HS-5 (cell line): ENCODE measurements at places on chromosomes 16 and 17.

DNA sequence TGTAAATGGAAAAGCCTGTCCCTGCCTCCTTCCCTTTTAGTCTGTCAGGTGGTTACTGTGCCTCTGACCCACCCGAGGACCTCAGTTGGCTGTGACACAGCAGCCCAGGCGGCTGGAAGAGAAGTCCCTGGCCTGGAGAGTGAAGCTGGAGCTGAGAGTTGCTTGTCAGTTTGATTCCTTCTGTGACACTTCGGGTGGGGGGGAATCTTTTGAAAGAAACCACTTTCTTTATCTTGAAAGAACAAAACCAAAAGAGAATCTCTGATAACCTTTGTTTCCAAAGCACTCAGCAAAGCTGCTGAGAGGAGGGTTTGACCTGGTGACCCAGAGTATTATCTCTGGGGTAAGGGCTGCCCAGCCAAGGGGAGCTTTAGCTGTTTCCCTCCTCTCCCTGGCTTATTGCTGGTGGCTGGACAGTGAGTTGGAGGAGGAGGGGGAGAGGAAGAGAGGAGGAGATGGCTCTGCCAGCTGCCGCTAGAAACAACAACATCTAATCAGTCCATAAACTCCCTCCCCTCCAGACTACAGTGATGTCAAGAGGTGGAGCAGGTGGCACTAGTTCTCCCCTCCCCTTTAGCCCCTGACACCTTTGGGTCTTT lies 34.0 kb downstream of the YPEL2 start:
- DNase-seq, result no peak

DNA sequence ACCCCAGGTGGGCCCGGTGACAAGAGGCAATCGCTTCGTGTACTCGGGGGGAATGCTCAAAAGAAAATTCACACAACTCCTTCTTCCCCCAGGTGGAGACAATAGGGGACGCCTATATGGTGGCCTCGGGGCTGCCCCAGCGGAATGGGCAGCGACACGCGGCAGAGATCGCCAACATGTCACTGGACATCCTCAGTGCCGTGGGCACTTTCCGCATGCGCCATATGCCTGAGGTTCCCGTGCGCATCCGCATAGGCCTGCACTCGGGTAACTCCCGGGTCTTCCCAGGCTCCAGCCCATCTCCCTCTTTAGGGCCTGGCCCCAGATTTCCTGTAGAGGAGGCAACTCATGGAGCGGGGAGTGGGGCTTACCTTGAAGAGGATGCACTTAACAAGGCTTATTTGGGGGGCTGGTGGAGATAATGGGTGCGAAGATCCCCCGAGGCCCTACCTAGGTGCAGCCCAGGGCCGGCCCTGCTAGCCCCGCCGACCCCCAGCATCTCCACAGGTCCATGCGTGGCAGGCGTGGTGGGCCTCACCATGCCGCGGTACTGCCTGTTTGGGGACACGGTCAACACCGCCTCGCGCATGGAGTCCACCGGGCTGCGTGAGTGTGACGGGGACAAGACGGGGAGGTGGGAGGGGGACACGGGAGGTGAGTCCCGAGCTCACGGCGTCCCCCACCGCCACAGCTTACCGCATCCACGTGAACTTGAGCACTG lies 13.0 kb downstream of the GUCY2D start:
- DNase-seq, result no peak

DNA sequence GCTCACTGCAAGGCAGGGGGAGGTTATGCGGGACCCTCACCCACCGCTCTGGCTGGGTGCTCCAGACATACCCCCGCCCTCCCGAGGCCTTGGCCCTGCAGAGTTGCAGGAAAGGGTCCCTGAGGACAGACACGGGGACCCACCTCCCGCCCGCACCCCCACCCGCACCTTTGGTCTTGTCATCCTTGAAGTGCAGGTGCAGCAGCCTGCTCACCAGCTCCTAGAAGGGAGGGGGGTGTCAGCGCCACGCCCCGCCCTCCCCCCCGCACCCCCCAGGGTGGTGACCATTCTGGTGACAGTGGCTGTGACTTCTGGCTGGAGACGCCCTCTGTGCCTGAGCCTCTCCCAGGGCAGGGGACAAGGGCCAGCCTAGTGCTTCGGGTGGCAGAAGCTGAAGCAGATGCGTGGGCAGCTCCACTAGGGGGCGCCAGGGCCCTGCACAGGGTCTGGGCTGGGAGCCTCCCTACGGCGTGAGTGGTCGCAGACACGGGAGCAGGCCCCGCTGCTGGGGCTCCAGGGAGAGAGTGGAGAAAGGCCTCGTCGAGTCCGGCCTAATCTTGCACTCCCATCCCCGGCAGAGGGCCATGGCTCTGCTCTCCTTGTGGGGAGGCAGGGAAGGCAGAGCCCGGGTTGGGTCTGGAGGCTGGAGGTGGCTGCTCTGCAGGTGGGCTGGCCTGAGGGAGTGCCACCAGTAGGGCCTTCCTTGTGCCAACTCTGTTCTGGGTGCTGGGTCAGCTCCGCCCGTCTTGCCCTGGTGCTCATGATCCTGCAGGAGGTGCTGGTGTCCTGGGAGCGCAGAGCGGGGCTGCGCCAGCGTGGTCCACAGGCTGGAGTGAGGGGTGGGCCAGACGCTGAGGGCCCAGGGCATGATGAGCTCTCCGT lies 2.7 kb downstream of the CENPX start:
- no peak for DNase-seq

- no peak for DNase-seq
Observed at GRCh38 chr16:66845791-66846221, 1.6 kb downstream of the CA7 start.

- DNase-seq, result no peak
Observed at GRCh38 chr17:40949418-40949817, 12.0 kb upstream of the KRT23 start.

- no peak for DNase-seq
Observed at GRCh38 chr16:16868727-16869126, 489.8 kb downstream of the NPIPA7 start.

DNA sequence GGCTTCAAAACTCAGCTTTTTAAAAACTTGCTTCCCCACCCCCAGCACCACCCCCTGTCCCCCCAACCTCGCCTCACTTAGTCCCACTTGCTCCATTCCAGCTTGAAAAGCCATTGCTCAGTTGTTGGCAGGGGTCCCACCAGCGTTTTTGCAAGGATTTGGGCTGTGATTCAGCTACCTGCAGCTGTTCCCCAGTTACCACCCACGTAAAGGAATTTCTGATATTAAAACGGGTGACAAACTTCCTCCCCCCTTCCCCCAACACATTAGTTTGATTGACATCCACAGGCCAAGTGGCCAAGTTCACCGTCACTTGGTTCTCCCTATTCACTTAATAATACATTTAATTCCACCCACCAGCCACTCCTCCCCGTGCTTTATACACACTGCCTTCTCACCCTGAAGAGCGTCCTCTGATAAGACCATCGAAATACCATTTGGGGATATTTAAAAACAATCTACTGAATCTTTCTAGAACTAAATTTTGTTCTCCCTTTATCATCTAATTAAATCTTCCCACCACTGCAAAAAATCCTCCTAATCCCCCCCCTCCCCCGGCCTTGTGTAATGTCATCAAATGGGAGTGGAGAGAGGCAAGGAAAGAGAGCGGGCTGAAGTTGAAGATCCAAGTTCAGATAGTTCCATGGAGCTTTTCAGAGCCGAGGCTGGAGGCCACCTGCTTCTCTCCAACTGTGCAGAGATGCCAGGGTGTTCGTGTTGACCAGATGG lies 55.1 kb downstream of the SOX9 start:
- DNase-seq, result no peak

DNA sequence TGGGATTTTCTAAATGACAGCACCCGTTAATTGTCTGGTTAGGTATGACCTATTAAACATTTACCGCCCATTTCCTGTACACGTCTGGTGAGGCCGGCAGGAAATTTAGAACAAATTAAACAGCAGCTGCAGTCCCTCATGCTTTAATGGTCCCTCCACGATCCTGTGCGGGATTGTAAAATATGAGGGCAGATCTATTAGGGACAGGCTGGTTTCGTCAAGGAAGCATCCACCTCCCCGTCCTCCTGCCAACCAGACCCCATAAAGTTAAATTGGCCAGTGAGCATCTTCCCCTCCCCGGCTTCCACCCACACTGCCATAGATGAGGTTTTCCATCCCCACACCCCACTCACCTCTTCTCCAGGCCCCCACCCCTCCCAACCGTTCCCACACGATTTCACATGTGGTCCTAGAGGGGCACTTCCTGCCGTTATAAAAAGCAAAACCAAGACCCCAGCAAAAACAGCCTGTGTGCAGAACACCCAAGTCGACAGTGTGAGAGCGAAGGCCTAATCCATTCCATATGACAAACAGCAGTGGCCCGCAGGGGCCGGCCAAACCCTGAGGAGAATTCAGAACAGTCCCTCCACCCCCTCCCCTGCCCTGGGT lies 331.9 kb downstream of the FOXL1 start:
- no peak for DNase-seq

DNA sequence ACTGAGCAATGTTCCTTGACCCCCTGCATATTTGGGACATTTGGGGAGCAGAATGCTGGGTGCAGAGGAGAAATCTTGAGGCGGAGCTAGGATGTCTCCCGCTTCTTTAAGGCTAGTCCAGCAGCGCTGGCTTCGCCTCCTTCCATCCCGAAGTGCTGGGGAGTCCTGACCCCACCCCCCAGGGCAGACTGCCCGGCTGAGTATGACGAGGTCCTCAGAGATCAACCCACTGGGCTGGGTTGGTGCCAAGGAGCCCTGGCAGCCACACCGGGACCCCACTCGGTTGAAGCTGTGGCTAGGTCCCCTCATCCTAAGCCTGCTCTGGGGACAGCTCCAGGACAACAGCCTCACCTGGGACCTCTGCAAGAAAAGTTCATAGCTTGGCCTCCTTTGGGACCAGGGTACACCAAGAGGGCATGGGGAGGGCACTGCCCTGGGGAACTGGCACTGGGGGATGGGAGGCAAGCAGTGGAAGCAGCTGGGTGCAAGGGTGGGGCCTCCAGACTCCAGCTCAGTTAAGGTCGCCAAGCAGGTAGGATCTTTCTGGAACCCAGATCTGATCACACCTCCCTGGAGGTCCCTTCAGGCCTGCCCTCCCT lies 11.0 kb downstream of the RHBDF2 start:
- DNase-seq, result no peak

DNA sequence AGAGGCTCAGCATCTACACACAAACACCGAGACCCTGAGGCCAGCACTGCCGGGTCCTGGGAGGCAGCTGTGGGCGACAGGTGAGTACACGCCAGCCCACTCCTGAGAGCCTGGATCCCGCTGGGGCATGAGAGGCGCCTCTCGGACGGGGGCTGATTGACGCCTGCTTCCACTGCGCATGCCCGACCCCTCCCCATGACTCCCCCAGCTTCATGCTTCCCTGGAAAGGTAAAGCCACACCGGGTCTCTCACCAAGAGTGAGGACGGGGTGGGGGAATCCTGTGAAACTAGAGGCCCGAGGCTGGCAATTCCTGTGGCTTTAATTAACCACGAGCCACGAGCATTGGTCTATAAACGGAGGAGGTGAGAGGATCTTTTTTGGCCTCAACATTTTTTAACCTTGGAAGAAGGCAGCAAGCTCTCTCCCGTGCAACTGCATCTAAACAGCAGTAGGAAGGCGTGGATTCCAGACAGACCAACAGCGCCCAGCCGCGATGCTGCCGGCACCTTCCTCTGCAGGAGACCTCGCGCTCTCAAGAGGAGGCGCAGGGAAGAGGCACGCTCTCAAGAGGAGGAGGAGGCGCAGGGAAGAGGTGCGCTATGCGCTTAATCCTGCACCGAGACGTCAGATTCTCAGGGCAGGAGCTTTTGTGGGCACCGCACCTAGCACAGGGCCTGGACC lies 71.8 kb upstream of the METRNL start:
- no peak for DNase-seq

GRCh38 chr16:73872856-73873255 lies 423.8 kb upstream of the PSMD7 start:
- no peak for DNase-seq

GRCh38 chr16:73015612-73016487 lies 32.1 kb downstream of the ZFHX3 start:
- no peak for DNase-seq

GRCh38 chr16:65280845-65281512 lies 159.1 kb upstream of the CDH11 start:
- DNase-seq, result no peak

GRCh38 chr16:78002915-78003538 lies 19.3 kb upstream of the CLEC3A start:
- DNase-seq, result peak; percentile 51

- DNase-seq, result no peak
Observed at GRCh38 chr17:48184721-48185120, 77.2 kb downstream of the SNX11 start.

DNA sequence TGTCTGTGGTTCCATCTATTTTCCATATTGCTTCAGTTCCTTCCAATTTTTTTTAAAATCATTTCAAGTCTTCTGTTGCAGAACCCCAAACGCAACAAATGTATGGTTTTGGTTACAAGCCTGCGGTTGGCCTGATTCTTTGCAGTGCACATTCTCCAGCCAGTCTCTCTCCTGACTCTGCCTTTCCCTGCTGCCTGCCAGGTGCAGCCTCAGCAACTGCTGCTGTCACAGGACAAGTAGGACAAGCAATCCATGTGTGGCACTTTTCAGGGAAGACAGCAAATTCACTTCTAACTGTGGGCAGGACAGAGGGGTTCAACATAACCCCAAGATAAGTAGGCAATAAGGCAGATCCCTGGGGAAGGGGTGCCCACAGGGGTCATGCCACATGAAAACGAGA lies 24.2 kb downstream of the EMP2 start:
- no peak for DNase-seq

DNA sequence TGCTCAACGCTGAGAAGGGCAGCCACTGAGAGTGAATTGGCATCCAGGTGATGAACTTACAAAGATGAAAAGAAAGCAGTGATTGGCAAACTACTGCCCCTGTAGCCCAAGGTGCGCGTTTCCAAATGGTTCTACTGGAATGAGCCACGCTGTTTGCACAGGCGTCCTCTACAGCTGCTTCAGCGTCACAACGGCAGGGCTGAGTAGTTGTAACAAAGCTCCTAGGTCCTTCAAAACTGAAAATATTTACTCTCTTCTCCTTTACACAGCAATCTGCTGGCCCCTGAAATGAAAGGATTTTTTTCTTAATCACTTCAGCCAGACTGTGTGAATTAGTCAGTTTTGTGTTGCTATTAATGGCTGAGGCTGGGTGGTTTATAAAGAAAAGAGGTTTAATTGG lies 107.2 kb upstream of the FOXF1 start:
- DNase-seq, result no peak

GRCh38 chr17:40451420-40451819 lies 8.2 kb downstream of the IGFBP4 start:
- DNase-seq, result no peak

- DNase-seq, result no peak
Observed at GRCh38 chr17:59356543-59357218, 25.2 kb downstream of the YPEL2 start.
